Skeletal muscle cell (primary cell): ENCODE measurements at places on chromosomes 4 and X.

DNA sequence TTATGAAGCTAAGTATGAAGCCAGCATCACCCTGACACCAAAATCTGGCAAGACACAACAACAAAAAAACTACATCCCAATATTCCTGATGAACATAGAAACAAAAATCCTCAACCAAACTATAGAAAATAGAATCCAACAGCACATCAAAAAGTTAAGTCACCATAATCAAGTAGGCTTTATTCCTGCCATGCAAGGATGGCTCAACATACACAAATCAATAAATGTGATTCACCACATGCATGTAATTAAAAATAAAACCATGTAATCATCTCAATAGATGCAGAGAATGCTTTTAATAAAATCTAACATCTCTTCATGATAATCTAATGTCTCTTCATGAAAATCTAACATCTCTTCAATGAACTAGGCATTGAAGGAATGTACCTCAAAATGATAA is 249.4 kb upstream of the GK2 start:
- no peak for DNase-seq

DNA sequence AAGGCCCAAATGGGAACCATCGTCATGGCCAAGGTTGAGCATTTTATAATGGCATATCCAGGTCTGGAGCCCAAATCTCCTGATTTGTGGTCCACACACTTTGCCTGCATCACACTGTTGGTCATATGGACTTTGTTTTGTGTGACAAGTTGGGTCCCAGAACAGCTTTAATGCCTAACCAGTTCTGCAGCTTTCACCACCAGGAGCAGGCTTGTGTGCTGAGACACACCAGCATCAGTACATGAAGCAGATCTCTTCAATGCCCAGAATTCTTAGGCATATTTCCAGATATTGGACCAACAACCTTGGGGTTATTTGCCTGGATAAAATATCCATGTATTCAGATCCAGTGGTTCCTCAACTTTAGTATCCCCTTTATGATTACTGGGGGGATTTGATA is 371.3 kb downstream of the FBXW7 start:
- no peak for DNase-seq

DNA sequence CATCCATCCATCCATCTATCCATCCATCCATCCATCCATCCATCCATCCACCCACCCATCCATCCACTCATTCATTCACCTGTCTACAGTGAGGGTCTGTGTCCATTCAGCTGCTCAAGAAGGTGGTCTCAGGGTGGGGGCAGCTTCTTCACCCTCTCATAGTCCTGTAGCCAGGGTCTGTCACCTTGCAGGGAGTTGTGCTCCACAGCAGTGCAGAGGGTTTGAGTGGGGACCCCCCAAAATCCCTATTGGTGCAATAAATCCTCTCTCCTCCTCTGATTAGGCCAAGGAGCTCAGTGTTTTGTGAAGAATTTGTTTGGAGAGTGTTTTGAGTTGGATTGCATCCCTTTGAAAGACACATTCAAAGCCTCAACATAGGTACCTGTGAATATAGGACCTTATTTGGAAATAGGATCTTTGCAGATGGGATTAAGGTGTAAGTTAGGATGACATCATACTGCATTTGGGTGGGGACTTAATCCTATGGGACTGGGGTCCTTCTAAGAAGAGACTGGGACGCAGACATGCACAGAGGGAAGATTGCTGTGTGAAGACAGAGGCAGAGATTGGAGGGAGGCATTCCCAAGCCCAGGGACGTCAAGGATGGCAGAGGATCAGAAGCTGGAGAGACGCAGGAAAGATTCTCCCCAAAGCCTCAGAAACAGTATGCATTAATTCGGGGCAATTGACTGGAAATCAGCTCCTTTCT is 12.0 kb downstream of the P2RY8 start:
- no peak for DNase-seq

DNA sequence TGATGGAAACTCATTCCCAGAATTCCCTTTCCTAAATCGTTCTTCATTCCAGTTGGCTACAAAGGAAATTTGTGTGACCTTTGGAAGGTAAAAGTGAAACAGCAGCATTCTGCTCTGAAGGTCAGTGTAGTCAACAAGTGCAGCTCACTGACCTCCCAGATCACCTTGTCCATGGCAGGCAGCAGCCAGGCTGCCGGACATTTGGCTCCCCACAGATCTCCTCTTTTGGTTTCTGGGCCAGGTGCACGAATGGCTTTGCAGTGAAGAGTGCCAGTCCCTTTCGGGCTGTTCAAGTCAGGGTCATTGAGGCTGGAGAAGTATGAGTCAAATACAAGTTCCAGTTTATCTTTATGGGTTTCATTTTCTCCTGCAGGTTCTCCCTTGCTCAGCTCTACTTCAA is 14.3 kb downstream of the GPRIN3 start:
- no peak for DNase-seq

GRCh38 chrX:97039363-97040029 is 155.8 kb downstream of the RPA4 start:
- DNase-seq, result peak; percentile 48

DNA sequence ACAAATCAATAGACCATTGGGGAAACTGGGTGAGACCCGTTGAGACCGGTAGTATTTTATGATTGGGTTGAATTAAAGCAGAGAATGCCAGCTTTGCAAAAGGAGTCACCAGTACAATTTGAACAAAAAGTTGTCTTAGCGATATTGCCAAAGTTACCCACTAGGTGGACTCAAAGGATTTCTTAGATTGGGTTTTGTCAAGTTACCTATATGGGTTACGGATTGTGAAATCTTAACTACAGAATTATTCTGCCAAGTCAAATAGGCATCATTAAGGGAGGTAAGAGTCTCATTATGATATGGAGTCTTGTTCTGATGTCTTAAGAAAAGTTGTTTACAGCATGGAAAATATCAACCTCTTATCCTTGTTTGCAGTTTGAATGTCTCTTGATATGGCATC is 15.0 kb upstream of the CT47A1 start:
- no peak for DNase-seq

- DNase-seq, result peak; percentile 43
These were observed 25.1 kb downstream of the UGDH start for GRCh38 chr4:39502019-39502663.

DNA sequence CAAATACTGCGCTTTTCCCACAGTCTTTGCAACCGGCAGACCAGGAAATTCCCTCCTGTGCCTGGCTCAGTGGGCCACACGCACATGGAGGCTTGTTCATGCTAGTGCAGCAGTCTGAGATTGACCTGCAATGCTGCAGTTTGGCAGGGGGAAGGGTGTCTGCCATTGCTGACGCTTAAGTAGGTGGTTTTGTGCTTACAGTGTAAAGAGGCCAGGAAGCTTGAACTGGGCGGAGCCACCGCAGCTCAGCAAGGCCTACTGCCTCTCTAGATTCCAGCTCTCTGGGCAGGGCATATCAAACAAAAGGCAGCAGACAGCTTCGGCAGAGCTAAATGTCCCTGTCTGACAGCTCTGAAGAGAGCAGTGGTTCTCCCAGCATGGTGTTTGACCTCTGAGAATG is 390.5 kb upstream of the TECRL start:
- DNase-seq, result no peak

- peak; percentile 89 for DNase-seq
These were observed 112.3 kb downstream of the NYX start for GRCh38 chrX:41559235-41560052.

GRCh38 chr4:168723569-168723968 is 226.7 kb downstream of the PALLD start:
- no peak for DNase-seq

DNA sequence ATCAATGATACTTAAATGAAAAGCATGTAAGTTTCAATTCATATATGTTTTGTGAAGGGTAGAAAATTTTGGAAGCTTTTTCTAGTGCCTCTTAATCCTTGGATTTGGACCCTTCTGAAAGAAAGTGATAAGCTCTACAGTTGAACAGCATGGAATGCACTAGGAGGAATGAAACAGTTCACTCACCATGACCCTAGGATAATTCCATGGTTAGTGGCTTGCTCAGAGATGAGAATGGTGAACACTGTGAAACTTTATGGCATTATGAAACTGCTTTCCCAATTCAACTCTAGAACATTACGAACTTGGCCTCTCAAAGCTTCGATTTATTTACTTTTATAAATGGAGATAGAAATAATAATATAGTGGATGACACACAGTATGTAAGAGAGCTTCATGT is 88.9 kb upstream of the FAT4 start:
- DNase-seq, result peak; percentile 9

DNA sequence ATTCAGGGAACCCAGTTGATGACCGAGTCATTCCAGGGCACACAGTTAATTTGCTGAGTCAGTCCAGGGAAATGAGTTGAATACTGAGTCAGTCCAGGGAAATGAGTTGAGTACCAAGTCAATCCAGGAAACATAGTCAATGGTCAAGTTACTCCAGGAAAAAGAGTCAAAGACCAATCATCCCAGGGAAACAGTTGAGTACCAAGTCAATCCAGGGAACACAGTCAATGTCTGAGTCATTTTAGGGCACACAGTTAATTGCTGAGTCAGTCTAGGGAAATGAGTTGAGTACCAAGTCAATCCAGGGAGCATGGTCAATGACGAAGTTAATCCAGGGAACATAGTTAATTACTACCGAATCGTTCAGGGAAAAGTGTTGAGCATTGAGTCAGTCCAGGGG is 754.4 kb downstream of the NLGN4X start:
- DNase-seq, result no peak

DNA sequence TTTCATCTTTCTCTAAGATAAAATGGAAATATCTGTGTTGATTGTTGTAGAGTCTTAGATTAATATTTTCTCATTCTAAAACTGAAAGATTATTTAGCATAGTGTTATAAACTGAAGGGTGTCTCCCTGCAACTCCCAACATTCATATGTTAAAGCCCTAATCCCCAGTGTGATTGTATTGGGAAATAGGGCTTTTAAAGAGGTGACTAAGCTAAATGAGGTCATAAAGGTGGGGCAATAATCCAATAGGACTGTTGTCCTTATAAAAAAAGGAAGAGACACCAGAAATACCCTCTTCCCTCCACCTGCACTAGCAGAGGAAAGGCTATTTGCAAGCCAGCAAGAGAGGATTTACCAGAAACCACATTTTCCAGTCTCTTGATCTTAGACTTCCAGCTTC is 1626.4 kb downstream of the C4orf33 start:
- no peak for DNase-seq

GRCh38 chrX:9604908-9605306 is 140.0 kb downstream of the TBL1X start:
- DNase-seq, result no peak

- DNase-seq, result no peak
These were observed 6.3 kb downstream of the ALG13 start for GRCh38 chrX:111687305-111687704.

DNA sequence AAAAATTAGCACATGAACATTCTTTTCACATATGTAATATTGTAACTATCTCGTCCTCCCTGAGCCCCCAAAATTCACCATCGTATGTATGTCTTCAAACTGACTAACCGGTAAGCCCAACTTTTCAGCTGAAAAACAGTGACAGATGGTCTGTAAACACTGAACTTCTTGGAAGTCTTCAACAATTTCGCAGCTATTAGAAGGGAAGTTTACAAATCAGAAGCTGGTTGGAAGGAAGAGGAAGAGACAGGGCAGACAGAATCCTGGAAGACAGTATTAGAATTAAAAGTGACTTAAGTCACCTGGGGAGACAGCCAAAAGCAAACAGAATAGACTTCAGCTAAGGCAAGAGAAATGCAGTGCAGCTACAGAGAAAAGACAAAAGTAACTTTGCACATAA is 858.4 kb downstream of the ADGRL3 start:
- DNase-seq, result no peak

GRCh38 chr4:184588893-184589292 is 60.4 kb downstream of the CASP3 start:
- no peak for DNase-seq

DNA sequence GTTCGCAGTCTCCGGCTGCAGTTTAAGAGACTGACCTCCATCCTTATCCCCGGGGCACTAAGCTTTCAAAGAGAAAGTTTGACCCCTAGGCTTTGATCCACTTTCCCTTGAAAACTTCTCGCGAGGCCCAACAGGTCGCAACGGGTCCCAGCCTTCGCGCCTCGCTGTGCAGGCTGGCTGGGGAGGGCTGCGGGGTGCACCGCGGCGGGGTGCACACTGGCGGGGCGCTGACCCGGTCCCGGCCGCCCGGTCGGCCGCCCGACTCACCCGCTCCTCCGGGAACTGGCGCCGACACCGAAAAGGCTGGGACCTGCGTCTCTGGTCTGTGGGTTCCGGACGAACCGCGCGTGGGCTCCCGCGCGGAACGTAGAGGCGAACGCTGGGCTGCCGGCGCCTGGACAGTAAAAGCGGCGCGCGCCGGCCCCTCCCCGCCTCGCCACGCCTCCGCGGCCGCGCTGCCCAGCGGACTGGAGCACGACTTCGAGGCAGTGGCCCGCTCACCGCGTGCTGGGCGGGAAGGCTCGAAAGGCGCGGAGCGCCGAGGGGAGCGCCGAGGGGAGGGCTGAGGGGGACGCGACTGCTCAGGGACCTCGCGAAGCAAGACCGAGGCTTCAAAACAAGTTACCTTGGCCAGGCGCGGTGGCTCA is at the start of gene TAF7L:
Gene TAF7L (minus strand): TSS at position 378 of the 647 bp plus-strand sequence. CDS start 3,791 bp downstream, outside the sequence.
- DNase-seq, result no peak

DNA sequence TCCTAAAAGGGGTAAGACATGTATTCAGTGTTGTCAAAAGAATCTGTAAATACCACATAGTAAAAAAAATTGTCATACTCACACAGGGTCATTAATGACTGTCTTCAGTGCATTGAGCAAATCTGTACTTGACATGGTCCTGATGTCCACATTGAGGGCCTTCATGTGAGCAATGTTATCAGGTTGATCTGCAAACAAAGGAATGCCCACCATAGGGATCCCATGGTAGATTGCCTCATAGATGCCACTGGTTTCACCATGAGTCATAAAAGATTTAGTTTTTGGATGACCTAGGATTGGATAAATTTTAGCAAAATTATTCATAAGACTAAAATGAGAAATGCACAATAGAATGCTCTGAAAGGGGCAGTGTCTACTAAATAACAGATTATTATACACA is 38.1 kb upstream of the UGT2B15 start:
- DNase-seq, result no peak

GRCh38 chr4:105568584-105568983 is 16.2 kb downstream of the ARHGEF38 start:
- DNase-seq, result no peak

GRCh38 chr4:54741202-54741601 is 83.4 kb downstream of the KIT start:
- DNase-seq, result no peak

DNA sequence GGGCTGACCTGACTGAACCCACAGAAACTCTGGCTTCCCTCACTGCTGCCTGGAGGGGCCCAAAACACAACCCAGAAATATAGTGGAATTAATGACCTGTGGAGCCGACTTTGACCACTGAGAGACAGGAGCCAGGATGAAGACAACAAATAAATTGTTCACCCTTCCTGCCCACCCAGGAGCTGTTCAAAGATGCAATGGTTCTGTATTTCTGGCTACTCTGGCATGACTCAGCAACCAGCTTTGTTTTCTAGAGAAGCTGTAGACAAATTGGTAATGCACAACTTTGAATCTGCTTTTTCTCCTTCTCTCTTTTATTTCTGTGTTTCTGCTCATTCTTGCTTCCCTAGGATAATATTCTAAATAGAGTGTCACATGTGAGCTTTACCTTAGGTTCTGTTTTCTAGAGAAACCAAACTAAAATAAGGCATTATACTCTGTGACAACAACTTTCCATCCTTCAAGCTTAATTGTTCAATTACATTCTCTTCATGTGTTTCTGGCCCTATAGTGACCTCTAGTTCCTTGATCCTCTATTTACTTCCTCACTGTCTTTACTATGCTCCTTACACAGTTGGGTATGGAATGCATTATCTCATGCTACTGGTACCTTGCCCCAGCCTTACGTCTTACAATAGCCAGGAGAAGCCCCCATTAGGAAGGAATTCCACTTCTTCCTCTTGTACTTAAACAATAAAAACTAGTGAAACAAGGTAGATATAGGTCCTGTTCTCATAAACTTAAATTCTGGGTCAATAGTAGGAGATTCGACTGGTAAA is 6.5 kb upstream of the PRKG2 start:
- DNase-seq, result no peak
